Muscle of leg (tissue), 16 donors: ENCODE measurements at places on chromosomes 16 and 17. TPM values are rescaled to one million over a fixed set of nuclear protein-coding genes. Genes with fewer than 3 reads are reported as not detected.

RABEP1 gene
- polyA plus RNA-seq: 38.2 TPM

C16orf78 gene
- polyA plus RNA-seq: not detected

- no peak for DNase-seq
Measured at GRCh38 chr17:75844530-75845057, 390 bp upstream of the UNC13D start.

HOXB8 gene
- 0.11 TPM for polyA plus RNA-seq

DNA sequence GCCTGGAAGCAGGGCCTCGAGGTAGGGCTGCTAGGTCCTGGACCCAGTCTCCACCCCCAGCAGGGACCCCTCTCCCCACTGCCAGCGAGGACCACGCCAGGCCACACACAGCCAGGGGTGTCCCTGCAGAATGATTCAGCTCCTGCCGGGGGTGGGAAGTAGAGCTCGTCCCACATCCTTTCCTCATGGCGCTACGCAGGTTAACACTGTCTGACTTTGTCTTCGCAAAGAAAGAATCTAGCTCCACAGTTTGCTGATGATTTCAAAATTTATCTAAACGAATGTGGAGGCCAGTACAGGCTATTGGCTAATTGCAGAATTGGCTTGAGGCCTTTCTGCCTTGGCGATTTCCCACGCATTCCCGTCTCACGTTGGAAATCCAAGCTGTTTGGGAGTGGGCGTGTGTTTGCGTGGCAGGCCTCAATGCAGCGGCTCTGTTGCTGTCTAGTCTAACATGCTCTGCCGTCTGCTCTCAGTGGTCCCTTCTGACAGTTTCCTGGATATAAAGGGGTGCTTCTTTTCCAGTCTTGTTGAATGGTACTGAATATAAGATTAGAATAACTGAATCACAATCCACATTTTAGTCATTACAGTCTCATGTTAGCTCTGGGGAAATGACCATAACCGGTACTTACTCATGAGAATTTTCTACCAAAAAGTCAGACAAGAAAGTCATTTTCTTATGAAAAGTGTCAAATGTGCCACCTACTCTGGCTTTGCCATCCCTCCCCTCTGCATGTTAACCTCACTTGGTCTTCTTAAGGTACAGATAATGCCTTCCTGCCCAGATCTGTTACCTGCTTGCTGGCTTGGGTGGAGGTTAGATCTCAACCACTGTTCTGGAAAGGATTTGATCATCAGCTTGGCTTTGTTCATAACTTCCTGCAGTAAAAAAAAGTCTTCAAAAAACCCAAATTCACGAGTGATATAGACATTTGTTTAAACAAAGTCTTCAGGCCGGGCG is 252.4 kb downstream of the NTN1 start:
- peak; percentile 84 for DNase-seq

DNA sequence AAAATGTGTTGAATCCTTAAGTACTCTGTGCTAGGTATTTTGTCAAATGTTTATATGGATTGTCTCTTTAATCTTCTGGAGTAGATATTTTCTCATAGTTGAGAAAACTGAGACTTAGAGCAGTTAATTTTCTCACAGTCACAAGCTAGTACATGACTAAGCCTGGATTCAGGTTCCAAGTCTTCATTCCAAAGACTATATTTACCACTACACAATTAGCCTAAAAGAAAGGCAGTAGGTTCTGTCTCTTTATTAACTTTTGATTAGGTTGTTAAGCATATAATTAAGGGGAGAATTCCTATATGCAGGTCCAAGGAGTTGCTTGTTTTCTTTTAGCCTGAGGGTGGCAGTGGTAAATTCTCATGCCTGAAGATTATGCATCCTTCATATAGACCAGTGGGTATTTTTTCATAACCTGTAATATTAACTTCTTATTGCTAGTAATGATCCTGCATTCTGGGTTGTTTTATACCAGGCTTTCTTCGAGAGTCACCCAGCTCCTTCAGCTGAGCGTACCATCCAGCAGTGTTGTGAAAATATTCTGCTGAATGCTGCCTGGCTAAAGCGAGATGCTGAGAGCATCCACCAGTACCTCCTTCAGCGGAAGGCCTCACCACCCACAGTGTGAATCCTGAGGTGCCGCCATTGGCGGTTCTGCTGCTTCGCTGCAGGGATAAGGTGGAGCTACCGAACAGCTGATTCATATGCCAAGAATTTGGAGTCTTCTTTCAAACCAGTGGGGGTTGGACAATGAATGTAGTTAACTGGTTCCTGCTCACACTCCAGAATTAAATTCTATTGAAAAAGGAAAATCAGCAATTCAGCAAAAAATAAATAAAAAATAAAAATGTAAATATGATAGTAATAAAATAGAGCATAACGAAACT is 28.2 kb upstream of the KPNB1 start:
- DNase-seq: peak; percentile 42

GRCh38 chr17:53765609-53766008 is 57.1 kb upstream of the KIF2B start:
- no peak for DNase-seq

- DNase-seq: no peak
Measured at GRCh38 chr16:23128056-23128455, 21.2 kb downstream of the USP31 start.

- DNase-seq: no peak
Measured at GRCh38 chr16:11234884-11235702, 20.9 kb downstream of the SOCS1 start.

LRRC37A gene
- polyA plus RNA-seq: 1.6 TPM

- no peak for DNase-seq
Measured at GRCh38 chr17:41754066-41754465, 19.6 kb upstream of the HAP1 start.

- DNase-seq: peak; percentile 92
Measured at GRCh38 chr17:9432134-9432885, 143.3 kb downstream of the STX8 start.

DNA sequence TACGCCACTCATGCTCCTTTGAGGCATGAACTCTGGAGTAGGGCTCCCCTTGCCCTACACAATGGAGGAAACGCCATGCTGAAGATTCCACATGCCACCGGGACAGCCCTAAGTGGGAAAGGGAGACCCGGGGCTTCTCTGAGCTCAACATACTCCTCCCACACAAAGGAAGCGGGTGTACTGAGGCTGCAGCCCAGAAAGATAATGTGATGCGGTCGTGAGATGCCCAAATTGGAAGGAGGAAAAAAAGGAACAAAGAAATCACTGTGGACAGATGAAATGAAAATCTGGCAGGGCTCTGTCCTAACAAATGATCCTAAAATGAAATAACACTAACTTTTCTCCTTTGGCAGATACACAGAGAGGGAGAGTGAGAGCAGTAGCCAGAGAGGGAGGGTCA is 182.1 kb downstream of the ZFHX3 start:
- no peak for DNase-seq
